ENCODE measurements at places on chromosomes 2 and 18. TPM values are rescaled to one million over a fixed set of nuclear protein-coding genes. Genes with fewer than 3 reads are reported as not detected.

Gene MYO5B
- 57.4 TPM for total RNA-seq

Gene QPCT
- 6.0 TPM for total RNA-seq

Gene KLHL14
- not detected for total RNA-seq

Gene GLI2
- 2.1 TPM for total RNA-seq

Gene AMER3
- total RNA-seq, result not detected

DNA sequence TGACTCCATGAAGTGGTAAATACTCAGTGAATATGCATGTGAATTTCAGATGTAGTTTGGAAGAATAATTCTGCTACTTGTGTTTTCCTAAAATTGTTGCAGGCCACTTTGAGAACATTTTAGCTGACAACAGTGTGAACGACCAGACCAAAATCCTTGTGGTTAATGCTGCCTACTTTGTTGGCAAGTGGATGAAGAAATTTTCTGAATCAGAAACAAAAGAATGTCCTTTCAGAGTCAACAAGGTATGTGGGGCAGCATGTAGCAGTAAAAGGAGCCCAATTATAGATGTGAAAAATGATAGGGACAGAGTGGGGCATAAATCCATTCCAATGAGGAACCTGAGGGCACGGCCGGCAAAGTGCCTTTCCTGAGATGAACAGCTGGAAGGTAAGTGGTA, 16.1 kb downstream of the SERPINB5 start:
- no peaks in the 10 kb centered on the region for H3K36me3 ChIP-seq
- no peaks in the 10 kb centered on the region for H3K27me3 ChIP-seq
- H3K4me1 ChIP-seq, result no peaks in the 10 kb centered on the region
- H3K4me3 ChIP-seq, result no peak overlapping the region
- H3K27ac ChIP-seq, result no peak overlapping the region
- no peak for DNase-seq

GRCh38 chr2:215441560-215442400, 5.9 kb upstream of the FN1 start:
- H3K27ac ChIP-seq, result no peak overlapping the region
- H3K27me3 ChIP-seq, result no peaks in the 10 kb centered on the region
- H3K36me3 ChIP-seq, result no peaks in the 10 kb centered on the region
- no peak for DNase-seq
- peaks cover under 1% of the 10 kb centered on the region for H3K4me1 ChIP-seq
- H3K4me3 ChIP-seq, result no peak overlapping the region

DNA sequence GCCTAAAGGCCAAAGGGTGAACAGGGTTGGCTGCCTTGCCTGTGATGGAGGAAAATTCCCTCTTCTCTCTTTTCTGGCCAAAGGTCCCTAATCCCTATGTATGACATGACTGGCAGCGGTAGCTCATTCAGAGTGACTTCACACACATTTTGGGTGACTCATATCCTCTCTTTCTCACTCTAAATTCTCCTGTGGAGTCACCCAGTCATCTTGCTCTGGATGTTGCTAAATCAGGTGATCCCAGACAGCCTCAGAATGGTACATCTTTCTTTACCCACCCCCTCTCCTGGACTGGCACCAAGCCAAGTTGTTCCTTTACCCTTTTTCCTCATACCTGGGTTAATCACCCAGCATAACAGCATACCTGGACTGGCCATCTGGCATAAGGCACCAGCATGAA, 77.2 kb downstream of the NEURL3 start:
- no peak for DNase-seq
- H3K27me3 ChIP-seq, result no peaks in the 10 kb centered on the region
- H3K36me3 ChIP-seq, result no peaks in the 10 kb centered on the region
- no peak overlapping the region for H3K27ac ChIP-seq

- H3K4me3 ChIP-seq, result no peak overlapping the region
- no peak overlapping the region for H3K27ac ChIP-seq
- no peaks in the 10 kb centered on the region for H3K27me3 ChIP-seq
- DNase-seq, result no peak
- H3K4me1 ChIP-seq, result peaks cover 13% of the 10 kb centered on the region
Observed at GRCh38 chr18:46291149-46291548, 187.0 kb downstream of the HAUS1 start.

DNA sequence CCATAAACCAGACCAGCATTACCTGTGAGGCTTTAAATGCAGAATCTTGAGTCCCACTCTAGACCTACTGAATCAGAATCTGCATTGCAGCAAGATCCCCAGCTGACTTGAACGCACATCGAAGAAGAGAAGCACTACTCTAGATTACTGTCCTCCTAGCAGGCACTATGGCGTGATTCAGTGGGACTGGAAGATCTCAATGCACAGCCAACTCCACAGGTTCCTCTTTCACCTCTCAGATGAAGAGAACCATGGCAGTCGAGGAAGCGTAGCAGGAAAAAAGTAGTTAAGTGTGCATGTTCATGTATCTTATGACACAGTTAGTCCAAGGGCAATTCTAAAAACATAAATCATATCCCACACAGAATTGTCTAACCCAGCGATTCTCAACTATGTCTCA, 97.4 kb downstream of the STK39 start:
- no peak overlapping the region for H3K4me3 ChIP-seq
- no peak overlapping the region for H3K27ac ChIP-seq
- peaks cover 5% of the 10 kb centered on the region for H3K4me1 ChIP-seq
- no peak for DNase-seq

DNA sequence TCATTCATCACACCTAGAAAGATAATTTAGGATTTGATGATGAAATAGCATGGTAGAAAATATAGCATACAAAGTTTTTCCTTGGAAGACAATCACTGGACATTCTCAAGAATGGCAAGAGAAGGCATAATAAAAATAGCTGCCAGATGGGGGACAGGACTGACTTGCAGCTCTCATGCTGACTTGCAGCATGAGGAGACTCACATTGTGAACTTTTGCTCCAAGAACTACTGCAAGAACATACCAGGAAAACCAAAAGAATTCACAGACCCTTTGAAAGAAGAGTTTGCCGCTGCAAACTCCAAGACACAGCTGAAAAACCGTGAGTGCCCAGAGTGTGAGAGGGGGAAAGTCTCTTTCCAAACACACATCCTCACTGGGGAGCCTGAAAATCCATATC, 47.0 kb downstream of the CRYGD start:
- no peaks in the 10 kb centered on the region for H3K36me3 ChIP-seq
- DNase-seq, result no peak
- no peak overlapping the region for H3K27ac ChIP-seq
- no peaks in the 10 kb centered on the region for H3K27me3 ChIP-seq
- H3K4me3 ChIP-seq, result no peak overlapping the region
- H3K4me1 ChIP-seq, result no peaks in the 10 kb centered on the region

DNA sequence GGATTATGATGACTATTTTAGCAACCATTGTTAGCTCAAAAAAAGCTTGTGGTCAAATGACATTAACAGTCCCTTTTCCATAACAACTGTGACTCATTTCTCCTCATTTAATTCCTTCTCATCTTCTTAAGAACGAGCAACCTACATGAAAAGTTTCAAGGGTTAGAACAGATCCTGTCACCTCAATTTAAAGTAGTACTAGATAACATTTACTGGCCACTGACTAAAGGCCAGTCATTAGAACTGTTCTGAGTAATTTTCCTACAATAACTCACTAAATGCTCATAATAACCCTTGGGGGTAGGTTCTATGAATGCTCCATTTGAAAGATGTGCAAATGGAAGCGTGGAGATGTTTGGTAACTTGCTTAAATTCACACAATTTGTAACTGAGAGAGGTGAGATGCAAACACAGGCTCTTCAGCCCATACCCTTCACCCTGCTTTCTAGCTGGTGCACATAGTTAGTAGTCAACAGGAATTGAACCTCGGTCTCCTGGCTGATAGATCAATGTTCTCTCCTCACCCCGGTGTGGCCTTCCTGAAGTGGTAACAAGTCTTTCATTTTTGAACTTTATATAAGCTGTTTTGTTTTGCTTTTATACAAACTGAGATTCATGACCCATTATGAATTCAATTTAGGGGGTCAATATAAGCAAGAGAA, 212.5 kb downstream of the SETBP1 start:
- no peak for DNase-seq
- H3K36me3 ChIP-seq, result no peaks in the 10 kb centered on the region
- H3K4me1 ChIP-seq, result peaks cover 3% of the 10 kb centered on the region
- no peak overlapping the region for H3K27ac ChIP-seq
- no peaks in the 10 kb centered on the region for H3K27me3 ChIP-seq
- no peak overlapping the region for H3K4me3 ChIP-seq

GRCh38 chr2:187842978-187843847, 289.0 kb upstream of the TFPI start:
- H3K36me3 ChIP-seq, result no peaks in the 10 kb centered on the region
- H3K27ac ChIP-seq, result no peak overlapping the region
- H3K27me3 ChIP-seq, result no peaks in the 10 kb centered on the region
- H3K4me1 ChIP-seq, result no peaks in the 10 kb centered on the region
- no peak overlapping the region for H3K4me3 ChIP-seq

DNA sequence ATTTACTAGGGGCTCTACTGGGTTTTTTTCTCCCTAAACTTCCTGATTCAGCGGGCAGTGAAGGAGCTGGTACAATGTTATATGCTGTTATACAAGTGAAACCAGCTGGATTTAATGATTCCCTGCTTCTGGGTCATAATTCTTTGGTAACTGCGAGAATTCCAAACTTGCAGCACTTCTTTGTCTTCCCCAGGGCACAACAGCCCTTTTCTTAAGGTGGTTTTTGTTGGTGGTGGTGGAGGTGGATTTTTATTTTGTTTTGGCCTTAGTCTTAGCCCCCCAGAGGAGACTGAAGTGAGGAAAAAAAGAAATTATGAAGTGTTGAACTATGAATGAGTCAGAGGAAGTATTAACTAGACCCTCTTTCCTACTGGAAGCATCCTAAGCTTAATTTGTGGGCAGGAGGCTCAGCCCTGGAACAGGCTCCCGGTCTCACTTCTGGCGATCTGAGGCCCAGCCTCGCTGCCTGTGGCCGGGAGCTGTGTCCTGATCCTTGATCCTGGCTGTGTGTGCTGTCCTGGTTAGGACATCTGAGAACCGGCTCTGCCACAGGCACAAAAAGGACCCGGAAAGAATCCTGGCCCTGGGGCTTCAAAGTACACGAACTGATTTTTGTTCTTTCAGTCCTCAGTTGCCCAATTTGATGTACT, 141.9 kb downstream of the LYPD6B start:
- no peaks in the 10 kb centered on the region for H3K4me1 ChIP-seq
- H3K27me3 ChIP-seq, result no peaks in the 10 kb centered on the region
- H3K27ac ChIP-seq, result no peak overlapping the region
- peak; percentile 36 for DNase-seq
- no peaks in the 10 kb centered on the region for H3K36me3 ChIP-seq

GRCh38 chr2:9055471-9055870, 52.0 kb upstream of the MBOAT2 start:
- no peaks in the 10 kb centered on the region for H3K36me3 ChIP-seq
- no peaks in the 10 kb centered on the region for H3K27me3 ChIP-seq
- no peak overlapping the region for H3K27ac ChIP-seq
- no peak for DNase-seq

DNA sequence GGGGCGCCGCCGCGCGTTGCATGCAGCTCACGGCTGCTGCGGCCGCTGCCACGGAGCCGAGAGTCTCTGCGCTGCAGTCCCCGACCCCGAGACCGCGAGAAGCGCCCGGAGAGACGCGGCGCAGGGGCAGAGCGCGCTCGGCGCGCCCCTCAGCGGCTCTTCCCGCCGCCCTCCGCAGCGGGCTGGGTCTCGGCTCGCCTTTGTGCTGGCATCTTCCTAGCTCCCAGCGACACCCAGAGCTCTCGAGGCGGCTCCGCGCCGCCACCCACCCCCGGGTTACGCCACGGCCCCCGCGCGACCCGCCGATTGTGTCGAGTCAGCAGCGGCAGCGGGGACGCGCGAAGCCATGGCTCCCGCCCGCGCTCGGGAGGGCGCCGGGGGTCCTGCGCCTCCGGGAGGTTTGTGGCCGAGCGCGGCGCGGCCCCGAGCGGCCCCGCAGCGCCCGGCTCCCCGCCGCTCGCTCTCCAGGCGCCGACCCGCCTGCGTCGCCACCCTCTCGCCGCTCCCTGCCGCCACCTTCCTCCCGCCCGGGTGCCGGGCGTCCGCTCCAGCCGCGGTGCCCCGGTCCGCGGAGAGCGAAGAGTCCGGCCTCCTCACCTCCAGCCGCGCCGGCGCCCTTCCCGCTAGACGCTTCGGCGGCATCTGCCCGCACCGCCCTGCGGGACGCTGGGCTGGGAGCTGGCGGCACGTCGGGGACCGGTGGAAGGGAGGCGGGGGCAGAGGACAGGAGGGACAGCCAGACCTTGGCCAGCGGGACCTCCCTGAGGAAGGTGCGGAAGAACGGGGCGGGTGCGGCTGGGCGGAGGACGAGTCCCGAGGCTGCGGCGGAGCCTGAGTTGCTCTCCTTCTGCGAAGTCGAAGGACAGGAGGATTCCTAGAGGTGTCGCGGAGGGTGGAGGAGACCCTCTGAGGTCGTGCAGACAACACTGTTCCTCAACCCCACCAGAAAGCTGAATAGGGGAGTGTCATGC, 46.3 kb upstream of the CCDC150 start:
- peak; percentile 33 for DNase-seq
- H3K4me3 ChIP-seq, result peak within 1 kb of the TSS; percentile 80
- H3K27ac ChIP-seq, result peak within 1 kb of the TSS; percentile 73
- H3K36me3 ChIP-seq, result no peaks in the 10 kb centered on the region

DNA sequence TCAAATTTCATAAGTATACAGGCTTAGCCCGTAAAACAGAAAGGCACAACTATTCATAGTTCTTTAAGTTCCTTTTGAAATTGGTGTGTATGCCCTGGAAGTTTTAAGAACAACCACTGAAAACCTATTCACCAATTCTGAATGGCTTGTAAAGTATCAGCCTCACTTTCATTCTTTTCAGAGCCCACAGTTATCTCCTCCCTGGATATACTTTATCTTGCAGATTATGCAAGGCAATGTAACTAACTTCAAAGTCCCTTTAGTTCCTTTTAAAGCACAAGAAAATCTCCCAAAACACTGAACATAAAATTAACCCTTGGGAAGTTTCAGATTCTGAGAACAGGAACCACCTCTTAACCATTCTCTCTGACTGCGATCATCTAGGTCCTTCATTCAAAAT, 1.1 kb downstream of the STRN start:
- H3K27me3 ChIP-seq, result no peaks in the 10 kb centered on the region
- no peaks in the 10 kb centered on the region for H3K36me3 ChIP-seq
- H3K27ac ChIP-seq, result peak overlapping the region; percentile 98
- DNase-seq, result no peak
- peaks cover 39% of the 10 kb centered on the region for H3K4me1 ChIP-seq
- H3K4me3 ChIP-seq, result peak overlapping the region; percentile 79

DNA sequence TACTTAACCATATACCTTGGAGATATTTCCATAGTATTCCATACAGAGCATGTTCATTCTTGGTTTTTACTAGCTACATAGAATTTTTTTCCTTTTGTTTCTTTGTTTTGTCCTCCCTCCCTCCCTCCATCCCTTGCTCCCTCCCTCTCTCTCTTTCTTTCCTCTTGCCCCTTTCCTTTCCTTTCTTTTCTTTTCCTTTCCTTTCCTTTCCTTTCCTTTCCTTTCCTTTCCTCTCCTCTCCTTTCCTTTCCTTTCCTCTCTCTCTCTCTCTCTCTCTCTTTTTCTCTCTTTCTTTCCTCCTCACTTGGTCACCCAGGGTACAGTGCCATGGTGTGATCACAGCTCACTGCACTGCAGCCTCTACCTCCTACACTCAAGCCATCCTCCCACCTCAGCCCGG, 28.3 kb downstream of the RPL37A start:
- H3K4me1 ChIP-seq, result no peaks in the 10 kb centered on the region
- no peak overlapping the region for H3K4me3 ChIP-seq
- H3K27me3 ChIP-seq, result no peaks in the 10 kb centered on the region
- no peak overlapping the region for H3K27ac ChIP-seq
- no peak for DNase-seq

Measured in upper lobe of left lung (tissue), 6 donors.